ENCODE measurements at places on chromosomes 1 and 21.

- DNase-seq = no peak
Observed at GRCh38 chr1:170063109-170063826, 11.2 kb downstream of the KIFAP3 start.

DNA sequence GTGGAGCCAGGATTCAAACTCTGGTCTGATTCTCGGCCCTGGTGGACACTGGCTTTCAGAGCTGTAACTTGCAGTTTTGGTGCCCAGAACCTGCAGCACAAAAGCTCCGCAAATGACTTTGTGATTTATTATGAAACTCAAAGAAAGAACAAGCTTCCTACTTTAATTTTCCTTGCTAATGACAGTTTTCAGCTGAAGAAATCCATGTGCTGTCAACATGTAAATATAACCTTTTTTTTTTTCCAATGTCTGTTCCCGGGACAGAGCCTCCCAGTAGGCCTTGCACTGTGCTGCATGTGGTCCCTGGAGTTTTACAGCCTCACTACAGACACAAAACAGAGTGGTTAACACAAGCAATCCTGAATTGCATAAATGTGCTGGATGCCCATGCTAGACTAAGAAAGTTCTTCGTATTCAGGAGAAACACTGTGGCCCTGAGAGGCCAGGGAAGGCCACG lies 62.3 kb upstream of the ANGPTL1 start:
- no peak for DNase-seq

DNA sequence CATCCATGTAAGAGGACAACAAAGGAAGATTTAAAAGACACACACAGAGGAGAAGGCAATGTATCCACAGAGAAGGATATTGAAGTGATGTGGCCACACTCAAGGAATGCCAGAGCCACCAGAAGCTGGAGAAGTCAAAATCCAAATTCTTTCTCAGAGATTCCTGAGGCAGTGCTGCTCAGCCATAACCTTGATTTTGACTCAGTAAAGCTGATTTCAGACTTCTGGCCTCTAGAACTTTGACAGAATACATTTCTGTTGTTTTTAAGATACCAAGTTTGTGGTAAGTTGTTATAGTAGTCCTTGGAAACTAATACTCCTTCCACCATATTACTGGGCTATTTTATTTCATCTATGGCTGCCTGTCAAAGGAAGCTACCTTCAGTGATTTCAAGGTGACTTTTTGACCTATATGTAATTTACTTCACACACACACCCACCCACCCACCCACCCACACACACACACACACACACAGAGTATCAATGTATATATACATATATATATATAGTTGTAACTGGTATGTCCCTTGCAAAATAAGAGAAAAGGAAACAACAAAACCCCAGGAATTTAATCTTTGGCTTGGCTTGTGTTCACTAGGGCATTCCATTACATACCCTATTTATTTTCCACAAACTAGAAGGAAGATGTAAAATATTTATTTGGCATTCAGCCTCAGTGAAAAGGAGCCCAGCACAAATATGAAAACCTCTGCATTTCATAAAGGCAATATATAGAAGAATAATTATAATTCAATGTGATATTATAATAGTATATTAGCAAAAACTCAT lies 142.1 kb upstream of the PTGFR start:
- no peak for DNase-seq

GRCh38 chr1:225881081-225881958 lies 860 bp downstream of the TMEM63A start:
- DNase-seq = no peak

- no peak for DNase-seq
Observed at GRCh38 chr1:91123773-91124172, 101.9 kb upstream of the ZNF644 start.

- DNase-seq = no peak
Observed at GRCh38 chr1:64112281-64112680, 91.1 kb upstream of the UBE2U start.

DNA sequence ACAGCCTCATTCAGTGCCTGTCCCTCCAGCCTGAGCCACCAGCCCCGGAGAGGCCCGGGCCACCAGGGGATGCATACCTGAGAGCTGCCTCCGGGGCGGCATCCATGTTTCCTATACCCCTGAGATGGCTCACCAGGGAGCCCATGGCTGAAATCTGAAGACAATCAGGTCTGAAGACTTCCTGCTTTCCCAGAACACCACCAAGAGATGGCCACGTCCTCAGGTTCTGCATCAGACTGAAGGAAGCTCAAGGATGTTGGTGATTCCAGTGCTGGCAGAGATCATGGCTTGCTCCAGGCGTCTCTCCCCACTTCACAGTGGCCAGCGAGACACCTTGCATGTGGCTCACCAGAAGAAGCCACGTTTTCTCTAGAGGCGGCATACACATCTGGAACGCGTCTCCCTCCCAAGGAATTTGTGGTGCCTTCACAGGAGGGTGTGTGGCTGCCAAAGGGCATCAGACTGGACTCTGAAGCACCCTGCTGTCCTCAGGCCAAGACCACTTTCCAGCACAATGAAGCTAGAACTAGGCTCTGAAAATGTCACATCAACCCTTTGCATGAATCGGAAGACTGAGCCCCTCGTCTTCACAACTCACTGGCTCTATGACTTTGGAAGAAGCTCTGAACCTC lies 170.7 kb upstream of the IRF2BP2 start:
- DNase-seq = no peak

- DNase-seq = no peak
Observed at GRCh38 chr1:155186794-155187455, 13.3 kb downstream of the TRIM46 start.

GRCh38 chr1:202081992-202082391 lies 40.7 kb upstream of the GPR37L1 start:
- no peak for DNase-seq

GRCh38 chr1:215083383-215083961 lies 935 bp downstream of the KCNK2 start:
- peak; percentile 11 for DNase-seq

DNA sequence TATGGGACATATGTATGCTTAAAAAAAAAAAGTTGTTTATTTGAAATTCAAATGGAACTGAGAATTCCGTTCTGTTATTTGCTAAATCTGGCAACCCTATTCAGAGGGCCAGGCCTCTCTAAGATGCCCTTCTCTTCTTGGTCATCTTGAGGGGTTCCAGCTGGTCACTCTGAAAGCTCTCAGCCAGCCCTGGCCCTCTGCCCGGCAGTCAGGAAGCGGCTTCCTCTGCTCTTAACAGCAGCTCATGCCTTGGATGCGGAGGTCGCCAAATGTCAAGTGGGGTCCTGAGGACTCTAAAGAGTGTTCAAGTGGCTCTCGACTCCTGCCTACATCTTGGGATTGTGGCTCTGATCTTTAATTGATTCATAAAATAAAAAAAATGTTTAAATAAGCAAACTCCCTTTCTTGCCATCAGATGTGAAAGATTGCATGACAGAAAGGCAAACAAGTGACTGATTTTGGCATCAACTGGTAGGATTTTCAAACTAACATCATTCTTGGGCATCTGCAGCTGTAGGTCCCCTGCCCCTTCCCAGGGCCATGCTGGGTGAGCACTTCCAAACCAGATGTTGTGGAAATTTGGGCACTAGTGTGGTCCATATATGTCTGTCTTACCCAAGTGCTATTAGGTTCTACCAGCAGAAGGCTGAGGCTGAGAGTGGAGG lies 130.8 kb downstream of the PRDM2 start:
- DNase-seq = no peak

GRCh38 chr1:1407636-1408318 lies 684 bp upstream of the MRPL20 start:
- DNase-seq = peak; percentile 79

GRCh38 chr1:159171688-159172501 lies 480 bp downstream of the CADM3 start:
- DNase-seq = peak; percentile 36

- peak; percentile 8 for DNase-seq
Observed at GRCh38 chr1:12477936-12478611, 139.9 kb downstream of the DHRS3 start.

- DNase-seq = no peak
Observed at GRCh38 chr1:55876276-55877060, 661.3 kb upstream of the USP24 start.

DNA sequence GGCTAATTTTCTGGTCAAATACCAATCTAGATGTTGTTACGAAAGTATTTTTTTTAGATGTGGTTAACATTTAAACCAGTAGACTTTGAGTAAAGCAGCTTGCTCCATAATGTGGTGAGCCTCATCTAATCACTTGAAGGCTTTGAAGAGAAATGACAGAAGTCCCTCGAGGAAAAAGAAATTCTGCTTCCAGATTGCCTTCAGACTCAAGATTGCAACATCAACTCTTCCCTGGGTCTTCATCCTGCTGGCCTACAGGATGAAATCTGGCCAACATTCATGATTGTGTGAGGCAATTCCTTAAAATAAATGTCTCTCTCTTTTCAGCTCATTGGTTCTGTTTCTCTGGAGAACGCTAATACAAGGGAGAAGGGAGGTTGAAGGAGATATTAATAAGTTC lies 32.5 kb upstream of the SSX2IP start:
- DNase-seq = no peak

GRCh38 chr1:178864326-178864725 lies 6.6 kb downstream of the ANGPTL1 start:
- no peak for DNase-seq

DNA sequence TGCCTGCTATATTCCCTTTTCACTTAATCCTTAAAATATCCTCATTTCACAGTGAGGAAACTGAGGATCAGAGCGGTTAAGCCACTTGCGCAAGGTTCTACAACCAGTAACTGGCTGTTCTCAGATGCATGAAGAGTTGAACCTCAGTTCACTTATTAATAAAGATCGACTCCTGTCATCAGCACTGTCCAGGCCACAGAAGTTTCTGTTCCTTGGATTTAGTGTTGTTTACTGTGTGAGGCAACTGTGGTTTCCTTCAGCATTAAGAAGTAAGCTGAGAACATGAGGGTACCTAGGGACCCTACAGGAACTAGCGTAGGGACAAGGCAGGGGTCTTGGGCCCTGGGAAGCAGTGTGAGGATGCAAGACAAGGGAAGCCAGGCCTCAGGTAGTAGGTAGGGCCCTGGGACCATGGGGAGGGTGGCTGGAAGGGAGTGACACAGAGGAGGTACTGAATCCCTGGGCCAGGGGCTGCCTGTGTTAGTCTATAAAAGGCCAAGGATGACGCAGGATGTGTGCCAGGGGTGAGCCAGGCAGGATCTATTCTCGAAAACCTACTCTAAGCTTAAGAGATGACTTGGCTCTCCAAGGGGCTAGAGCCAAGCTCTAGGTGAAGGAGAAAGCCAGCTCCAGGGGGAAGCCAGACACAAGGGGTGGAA lies 181.2 kb upstream of the CSF3R start:
- DNase-seq = no peak

DNA sequence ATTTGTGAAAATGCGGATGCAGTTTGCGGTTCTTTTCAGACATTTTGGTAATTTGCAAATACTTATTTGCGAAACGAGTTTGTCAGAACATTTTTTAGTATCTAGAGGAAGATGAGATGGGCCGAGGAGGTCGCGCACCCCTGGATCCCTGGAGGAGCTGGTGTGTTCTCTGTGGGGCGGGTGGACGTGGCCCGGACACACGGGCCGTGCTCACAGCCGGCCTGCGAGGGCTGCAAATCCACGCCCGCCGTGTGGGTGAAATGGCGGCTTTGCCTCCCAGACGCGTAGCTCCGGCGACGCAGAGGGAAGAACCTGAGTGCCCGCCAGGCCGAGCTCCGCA lies 9.3 kb upstream of the TTLL10 start:
- no peak for DNase-seq

- no peak for DNase-seq
Observed at GRCh38 chr1:171935086-171935485, 93.8 kb downstream of the DNM3 start.

GRCh38 chr21:26025536-26026512 lies 144.7 kb downstream of the APP start:
- no peak for DNase-seq

DNA sequence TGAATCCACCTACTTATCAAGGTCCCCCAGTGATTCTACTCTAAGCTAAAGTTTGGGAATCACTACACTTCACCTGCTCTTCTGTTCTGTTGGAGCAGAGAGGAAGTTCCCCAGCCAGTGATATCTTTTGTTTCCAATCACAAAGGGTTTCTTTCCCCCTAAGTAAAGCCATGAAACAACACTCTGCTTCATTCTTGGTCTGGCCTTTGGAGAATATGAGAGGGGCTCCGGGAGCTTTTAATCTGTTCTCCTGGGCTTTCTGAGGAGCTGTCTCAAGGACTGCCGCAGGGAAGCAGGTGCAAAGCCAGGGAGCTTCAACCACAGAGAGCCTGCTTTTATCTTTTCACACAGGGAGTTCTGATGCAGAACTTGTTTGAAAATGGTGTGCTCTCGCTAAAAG lies 10.1 kb upstream of the SLAMF9 start:
- DNase-seq = no peak

GRCh38 chr1:220631238-220631815 lies 58.8 kb upstream of the C1orf115 start:
- DNase-seq = no peak

- DNase-seq = no peak
Observed at GRCh38 chr1:230972855-230973271, 5.8 kb downstream of the TTC13 start.

DNA sequence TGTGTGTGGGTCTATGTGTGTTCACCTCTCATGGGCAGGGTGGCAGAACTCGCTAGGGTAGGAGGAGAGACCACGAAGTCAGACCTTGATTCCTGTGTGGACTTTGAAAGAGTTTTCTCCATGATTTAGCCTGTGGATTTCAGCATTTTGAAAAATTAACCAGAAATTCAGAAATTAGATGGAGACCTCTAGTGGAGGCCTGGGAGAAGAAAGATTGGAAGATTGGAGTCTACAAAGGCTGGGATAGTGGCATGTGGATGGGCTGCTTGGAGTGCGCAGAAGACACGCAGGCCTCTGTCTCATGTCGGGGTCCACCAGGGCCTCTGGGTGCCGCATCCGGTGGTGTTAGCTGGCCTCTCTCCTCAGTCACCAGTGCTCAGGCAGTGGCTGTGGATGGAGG lies 18.9 kb upstream of the IGSF5 start:
- no peak for DNase-seq

DNA sequence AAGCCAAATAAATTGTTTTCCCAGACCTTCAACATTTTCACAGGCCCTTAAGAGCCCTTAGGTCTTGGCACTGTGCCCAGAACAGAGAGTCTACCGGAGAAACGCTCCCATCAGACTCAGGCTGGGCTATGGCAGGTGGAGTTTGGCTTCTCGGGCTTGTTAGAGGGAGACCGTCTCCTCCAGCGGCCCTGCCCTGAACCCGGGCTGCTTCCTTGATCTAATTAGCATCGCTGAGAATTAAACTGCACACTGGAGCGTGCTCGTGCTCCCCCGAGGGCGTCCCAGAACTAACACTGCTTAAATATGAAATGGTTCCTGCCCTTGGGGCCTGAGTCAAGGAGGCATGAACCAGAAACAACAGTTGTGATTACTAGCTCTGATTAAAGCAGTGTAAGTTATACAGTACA lies 634.4 kb downstream of the MATN1 start:
- DNase-seq = no peak

- DNase-seq = no peak
Observed at GRCh38 chr1:203225071-203225470, 4.4 kb downstream of the CHIT1 start.

- DNase-seq = no peak
Observed at GRCh38 chr1:41975850-41976569, 57.3 kb upstream of the HIVEP3 start.

Data from posterior cingulate gyrus (tissue), 11 donors.